Epithelial cell of esophagus (primary cell): ENCODE measurements at places on chromosomes 4 and X.

DNA sequence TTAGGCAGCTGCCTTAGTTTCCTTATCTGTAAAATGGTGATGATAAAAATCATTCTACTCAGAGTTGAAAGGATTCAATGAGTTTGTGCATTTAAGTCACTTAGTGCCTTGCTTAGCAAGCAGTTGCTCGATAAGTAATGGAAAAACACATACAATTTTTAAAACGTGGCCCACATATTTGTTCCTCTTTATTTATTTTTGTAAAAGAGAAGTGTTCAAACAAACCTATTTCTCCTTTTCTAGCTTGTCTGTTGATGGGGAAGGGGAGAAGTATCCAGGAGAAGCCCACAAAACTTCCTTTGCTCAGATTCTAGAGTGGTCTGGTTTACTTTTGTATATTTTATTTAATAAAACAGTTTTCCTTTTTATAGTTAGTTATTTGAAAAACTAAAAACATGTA lies 3.3 kb upstream of the HPGDS start:
- DNase-seq = no peak

GRCh38 chr4:145743641-145744040 lies 63.7 kb downstream of the C4orf51 start:
- DNase-seq = no peak

DNA sequence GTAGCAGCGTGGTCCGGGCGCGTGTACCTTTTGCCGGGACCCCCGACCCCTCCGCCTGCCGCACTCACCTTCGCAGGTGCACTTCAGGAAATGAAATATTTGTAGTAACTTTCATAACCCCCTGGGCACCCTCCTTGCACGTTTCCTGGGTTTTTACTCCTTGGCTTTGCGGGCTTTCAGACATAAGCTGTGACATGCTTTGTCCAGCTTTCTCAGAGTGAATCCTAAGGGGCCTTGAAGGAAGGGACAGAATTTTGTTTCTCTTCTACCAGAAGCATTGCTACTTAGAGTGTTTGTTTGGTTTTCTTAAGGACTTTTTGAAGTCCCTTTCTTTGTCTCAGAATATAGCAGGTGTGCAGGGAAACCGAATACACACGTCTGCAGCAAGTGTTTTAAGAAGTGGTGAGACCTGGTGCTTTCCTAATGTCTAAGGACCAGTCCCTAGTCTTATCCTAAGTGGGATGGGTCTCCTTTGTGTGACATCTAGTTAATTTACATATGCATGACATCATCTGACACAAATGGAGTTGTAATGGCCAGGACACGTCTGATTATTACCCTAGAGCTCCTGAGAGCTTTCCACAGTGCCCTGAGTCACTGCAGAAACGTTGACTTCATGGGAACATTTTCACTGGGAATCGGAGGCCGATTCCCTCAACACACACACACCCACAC lies 1.3 kb downstream of the FAM149A start:
- peak; percentile 58 for DNase-seq

DNA sequence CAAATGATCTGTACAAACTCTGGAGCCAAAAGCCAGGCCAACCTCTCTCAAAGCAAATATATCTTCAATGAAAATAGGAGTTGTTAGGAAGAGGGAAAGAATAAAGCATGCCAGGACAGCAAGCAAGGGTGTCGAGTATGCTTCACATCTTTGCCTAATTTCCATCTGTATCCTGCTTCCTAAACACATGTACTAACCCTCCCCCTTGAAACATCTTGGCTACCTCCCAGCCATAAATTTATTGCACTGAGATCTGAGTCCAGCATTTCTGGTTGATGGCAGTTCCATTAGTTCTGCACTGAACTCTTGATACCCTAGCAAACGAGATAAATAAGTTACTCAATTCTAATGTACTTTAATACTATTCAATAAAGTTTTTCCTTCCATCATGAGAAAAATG lies 430.5 kb upstream of the TRAM1L1 start:
- no peak for DNase-seq

DNA sequence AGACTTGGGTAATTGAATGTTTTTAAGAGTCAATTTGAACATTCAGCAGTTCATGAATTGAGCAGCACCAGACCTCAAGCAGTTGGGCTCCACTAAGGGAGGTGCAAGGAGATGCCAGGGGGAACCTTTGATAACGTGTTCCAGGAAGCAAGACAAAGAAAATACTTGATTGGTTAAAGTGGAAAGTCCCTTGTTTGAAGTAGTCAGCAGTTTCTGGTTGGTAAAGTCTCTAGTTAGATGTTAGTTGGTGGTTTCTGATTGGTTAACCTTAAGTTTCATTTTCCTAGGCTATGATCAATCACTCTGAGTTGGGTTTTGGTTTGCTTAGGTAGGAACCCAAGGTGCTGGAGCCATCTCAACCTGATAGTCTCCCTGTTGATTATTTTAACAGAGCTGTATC lies 4.0 kb downstream of the HERC6 start:
- DNase-seq = peak; percentile 17

GRCh38 chr4:81106150-81106549 lies 75.6 kb downstream of the BMP3 start:
- DNase-seq = no peak

GRCh38 chr4:3699261-3699660 lies 66.9 kb upstream of the ADRA2C start:
- no peak for DNase-seq

DNA sequence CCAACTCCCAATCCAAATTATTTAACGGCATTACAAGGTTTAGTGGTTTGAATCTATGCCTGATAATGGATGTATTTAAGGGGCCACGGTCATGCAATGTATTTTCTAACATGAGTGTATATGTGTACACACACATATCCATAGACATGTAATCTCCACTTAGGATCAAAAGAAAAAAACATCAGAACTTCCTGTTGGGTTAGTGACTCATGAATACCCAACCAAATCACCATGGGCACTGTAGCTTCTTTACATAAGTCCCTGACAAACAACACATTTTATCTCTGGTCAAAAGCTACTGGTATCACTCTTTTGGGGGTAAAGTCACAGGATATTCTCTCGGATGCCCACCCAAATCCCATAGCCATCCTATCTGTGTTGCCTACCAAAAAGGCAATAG lies 36.5 kb upstream of the TFDP3 start:
- peak; percentile 72 for DNase-seq

- DNase-seq = no peak
These were observed 204.6 kb downstream of the RTL9 start for GRCh38 chrX:110563282-110563681.

DNA sequence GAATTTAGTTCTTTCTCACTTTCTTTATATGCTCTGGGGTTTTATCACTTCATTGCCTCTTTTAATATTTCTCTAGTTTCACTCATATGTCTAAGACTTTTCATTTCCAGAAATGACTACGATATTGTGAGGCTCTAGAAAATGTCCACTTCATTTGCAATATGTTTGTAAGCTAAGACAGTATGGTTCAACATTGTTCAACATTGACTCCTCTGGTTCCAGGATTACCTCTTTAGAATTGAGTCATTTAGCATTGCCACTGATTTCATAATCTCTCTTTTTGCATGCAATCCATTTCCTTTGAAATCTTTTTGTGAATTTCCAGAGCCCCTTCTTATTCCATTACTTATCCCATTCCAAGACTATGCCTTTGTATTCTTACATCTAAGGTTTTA lies 32.3 kb downstream of the BBS12 start:
- peak; percentile 83 for DNase-seq

DNA sequence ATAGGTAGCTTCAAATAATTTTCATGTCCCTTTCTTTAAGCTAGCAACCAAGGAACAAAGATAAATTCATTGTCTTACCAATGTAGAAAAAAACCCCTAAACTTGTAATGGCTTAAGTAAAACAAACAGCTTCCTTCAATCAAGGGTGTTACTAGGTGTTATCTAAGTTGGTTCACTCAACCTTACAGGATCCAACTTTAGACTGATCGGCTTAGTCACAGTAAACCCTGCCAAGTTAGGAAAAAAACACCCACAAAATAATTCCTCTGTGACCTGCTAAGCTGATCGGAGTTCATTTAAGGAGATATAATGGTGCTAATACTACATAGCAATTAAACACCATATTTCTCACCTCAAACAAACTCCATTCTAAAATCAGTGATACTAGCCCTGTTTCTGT lies 10.1 kb downstream of the AIFM1 start:
- DNase-seq = no peak

DNA sequence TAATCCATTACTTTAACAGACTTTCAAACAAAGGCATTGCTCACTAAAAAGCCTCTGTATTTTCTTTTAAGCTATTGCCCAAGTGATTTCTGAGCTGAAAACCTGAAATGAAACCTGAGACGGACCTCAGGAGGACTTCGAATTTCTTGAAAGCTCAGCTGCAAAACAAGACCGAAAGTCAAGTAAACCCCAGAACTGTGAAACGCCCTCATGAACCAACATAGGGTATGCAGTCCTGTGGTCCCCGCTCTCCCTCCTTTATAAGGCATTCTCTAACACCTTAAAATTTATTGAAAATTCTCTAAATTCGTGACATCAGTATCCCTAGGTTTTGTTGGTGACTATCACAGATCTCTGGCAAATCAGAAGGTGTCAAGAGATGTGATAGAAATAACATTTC lies 91.8 kb downstream of the SHISA3 start:
- DNase-seq = no peak

DNA sequence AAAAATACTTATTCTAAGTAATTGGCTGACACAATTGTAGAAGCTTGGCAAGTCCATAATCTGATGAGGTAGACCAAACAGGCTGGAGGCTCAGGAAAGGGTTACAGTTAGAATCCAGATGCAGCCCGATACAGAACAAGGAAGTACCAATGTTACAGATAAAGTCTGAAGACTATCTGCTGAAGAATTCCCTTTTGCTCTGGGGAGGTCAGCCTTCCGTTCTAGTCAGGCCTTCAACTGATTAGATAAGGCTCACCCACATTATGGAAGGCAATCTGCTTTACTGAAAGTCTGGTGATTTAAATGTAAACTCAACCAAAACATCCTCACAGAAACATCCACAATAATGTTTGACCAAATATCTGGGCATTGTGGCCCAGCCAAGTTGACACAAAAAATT lies 7.4 kb upstream of the DYNLT3 start:
- DNase-seq = no peak

DNA sequence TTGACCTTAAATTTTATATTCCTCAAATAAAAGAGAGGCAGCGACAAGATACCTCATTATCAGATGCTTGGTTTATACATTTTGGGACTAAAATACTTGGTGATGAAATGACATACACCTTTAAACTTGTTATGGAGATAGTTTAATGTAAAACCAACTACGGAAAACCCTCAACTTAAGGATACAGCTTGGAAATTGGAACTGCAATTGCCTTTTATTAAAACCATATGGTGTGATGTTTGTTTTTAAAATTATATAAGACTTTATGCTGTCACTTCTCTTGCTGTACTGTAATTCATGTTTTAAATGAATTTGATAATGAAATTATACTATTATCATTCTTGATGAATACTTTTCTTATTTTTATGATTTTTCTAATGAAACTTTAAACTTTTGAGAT lies 25.9 kb downstream of the METTL14 start:
- no peak for DNase-seq

DNA sequence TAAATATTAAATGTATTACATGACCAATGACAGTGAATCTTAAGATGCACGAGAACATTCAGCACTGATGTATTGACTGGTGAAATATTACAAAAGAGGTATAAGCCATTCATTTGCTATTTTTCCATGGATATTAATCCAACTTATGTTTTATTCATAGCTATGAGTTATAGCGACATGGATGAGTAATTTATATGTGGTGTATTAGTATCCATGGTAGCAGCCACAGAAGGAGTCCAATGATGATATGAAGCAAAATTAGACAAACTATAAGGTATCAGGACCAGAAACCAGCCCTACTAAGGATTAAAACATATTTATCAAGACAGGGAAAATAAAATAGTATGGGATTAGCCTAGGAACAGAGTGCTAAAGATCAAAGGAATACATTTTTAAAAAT lies 50.7 kb downstream of the THAP9 start:
- peak; percentile 1 for DNase-seq

DNA sequence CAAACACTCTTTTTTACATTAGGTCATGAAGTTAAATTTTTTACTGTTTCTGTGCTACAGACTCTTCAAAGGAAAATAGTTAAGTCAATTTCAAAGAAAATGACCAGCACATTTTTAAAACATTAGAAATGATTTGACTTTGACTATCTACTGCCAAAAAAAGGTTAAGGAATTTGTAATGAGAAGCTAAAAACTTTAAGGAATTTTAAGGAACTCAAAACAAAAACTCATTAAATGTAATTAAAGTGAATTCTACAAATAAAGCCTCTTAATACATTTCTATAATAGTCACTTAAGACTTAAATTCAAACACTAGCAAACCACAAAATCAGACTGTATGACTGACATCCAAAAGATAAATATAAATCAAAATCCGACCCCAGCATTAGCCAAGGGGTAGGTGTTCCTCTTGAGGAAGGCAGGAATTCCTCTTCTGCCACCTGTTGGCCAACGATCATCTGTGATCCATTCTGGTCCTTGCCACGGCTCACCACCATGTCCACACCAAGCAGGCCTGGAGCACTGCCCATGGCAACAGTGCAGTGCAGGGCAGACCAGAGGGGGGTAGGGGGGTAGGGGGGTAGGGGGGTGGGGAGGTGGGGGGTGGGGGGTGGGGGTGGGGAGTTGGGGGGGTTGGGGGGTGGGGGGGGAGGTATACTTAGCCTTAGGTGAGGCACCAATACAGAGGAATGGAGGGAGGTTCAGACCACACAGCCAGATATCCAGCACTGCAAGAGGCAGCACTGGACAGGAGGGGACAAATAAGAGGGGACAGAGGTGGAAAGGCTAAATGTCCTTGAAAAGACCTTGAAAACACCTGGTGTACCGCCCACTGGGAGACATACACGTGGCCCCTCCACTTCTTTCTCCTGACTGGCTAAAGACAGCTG lies 287.4 kb downstream of the CHIC1 start:
- DNase-seq = peak; percentile 30

GRCh38 chrX:94560930-94561329 lies 886.9 kb downstream of the FAM133A start:
- no peak for DNase-seq

- no peak for DNase-seq
These were observed 96.5 kb downstream of the FRMPD4 start for GRCh38 chrX:12234534-12235329.

GRCh38 chrX:120120223-120120622 lies 4.5 kb upstream of the RHOXF1 start:
- DNase-seq = no peak

- DNase-seq = no peak
These were observed 554.4 kb downstream of the TRAM1L1 start for GRCh38 chr4:116531026-116531425.

DNA sequence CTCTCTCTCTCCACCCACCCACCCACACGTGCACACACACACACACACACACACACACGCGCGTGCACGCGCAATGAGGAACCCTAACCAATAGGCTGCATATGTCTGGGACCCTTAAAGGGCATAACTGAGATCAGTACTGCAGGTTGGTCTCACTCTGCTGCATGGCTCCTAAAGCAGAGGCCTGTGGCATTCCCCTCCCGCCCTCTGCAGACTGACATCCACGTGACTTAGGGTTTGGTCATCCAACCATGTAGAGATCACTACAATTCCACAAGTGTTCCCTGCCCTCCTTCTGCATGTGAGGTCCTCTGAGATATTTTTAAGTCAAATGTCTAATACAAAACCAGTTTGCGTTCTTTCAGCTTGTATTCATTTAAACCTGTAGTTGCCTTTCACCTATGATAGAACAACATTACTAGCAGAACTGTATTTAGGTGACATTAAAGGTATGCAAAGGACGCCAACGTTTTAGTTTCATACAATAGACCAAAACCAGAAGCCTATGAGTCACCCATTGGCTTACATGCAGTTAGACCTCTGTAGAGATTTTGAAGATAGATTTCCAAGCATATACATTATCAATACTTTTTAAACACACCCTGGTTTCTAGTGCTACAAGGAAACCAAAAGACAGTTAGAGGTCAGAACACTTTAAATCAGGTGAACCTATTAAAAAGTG lies 10.1 kb downstream of the XAGE5 start:
- DNase-seq = no peak
